ENCODE measurements at places on chromosomes 1 and 21.

DNA sequence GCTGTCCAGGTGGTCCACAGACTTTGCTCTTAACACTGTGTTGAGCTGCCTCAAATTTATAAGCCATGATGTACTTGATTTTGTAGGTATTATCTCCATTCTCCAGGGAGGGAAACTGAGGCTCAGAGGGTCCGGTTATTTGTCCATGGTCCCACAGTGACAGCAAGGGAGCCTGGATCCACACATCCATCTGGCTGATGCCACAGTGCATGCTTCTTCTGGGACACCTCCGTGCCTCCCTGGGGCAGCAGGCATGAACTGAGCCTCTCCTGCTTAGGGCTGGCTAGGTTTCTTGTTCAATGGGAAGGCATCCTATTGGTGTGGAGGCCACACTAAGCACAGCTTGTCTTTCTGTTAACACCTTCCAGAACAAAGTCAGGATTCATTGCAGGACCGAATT is 317.3 kb downstream of the AJAP1 start:
- DNase-seq, result no peak

- DNase-seq, result no peak
Observed at GRCh38 chr1:39922251-39922688, 20.6 kb upstream of the MYCL start.

- DNase-seq, result no peak
Observed at GRCh38 chr1:225565847-225566246, 87.1 kb downstream of the ENAH start.

GRCh38 chr1:205967554-205968335 is 24.5 kb upstream of the SLC26A9 start:
- no peak for DNase-seq

GRCh38 chr1:7628273-7628672 is 142.8 kb upstream of the VAMP3 start:
- DNase-seq, result no peak

DNA sequence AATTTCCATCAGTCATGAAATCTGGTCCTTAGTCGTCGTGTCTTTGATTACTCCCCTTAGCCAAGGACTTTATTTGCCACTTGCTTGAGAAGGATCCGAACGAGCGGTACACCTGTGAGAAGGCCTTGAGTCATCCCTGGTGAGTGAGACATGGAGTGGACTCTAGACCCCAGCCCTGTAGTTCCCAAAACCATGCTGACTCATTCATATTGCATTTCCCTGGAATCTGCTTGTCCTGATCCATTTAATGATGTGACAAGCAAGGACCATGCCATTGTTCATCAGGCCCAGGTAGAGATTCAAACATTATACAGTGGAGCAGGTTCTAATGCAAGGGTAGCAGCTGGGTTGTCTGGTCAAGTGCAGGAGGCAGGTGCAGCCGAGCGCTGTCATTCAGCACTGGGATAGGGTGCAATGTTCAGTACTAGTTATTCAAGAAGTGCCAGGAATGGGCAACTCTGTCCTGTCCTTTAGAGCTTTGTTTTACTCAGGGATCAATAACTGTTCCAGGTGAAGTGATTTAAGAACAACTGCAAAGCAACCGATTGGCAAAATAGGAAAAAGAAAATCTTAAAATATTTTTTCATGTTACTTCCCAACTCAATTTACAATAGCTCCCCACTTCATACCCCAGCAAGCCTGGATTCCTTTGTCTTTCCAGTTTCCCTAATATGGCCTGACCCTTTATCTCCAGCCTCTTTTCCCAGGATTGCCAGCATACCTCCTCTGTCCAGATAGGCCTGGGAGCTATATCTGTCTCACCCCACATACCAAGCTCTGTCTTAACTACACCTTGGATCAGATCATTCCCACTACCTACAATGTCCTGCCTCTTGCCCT is 26.5 kb downstream of the CAMK1G start:
- DNase-seq, result no peak

DNA sequence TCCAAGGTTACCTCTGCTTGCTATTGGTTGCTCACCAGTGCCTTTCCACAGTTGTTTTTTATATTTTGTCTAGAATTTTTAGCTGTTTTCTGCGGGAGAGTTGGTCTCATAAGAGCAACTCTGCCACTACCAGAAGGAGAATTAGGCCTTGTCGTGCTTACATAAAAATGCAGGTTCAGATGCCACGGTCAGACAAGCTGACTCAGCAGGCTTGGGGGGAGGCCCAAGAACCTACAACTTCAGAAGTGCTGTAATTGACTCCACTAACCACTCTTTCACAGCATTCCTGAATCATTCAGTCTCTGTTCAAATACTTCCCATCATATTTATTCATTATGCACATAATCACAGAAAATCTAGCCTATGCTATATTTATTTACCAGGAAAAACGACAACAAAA is 23.1 kb upstream of the YRDC start:
- DNase-seq, result no peak

- DNase-seq, result no peak
Observed at GRCh38 chr21:35120631-35121180, 71.6 kb upstream of the RUNX1 start.

DNA sequence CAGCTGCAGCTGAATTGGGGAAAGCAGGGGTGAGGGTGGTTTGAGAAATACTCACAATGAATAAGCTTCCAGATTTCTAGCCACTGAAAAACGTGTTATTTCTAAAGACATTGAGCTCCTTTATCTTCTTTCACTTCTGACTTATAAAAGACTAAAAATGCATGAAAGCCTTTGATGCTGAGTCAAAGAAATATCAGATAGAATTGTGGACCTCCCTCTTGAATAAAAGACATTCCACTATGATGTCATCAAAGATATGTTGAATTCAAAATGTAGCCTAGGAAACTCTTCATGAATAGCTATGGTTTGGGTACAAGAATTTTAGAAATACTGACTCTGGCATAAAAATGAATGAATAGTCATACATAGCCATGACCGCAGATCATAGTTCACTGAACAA is 44.7 kb upstream of the COL24A1 start:
- DNase-seq, result no peak

GRCh38 chr1:154860156-154860870 is 9.8 kb downstream of the KCNN3 start:
- DNase-seq, result no peak

DNA sequence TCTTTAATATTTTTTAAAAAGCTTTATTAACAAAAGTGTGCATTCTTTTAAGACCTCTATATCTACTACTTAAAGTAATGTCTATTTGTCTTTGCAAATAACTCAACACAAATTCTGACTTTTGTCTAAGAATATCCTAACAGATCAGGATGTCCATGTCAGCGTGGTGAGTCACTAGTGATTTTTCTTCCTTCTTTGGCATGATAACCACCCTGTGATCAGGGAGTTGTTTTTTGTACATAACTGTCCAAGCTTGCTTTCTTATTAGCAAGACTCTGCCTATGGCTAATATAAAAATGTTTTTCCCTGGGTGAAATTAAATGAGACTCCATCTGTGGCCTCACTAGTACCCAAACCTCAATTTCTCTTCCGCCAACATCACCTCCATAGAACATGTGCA is 688.9 kb upstream of the ADGRL2 start:
- DNase-seq, result peak; percentile 3

DNA sequence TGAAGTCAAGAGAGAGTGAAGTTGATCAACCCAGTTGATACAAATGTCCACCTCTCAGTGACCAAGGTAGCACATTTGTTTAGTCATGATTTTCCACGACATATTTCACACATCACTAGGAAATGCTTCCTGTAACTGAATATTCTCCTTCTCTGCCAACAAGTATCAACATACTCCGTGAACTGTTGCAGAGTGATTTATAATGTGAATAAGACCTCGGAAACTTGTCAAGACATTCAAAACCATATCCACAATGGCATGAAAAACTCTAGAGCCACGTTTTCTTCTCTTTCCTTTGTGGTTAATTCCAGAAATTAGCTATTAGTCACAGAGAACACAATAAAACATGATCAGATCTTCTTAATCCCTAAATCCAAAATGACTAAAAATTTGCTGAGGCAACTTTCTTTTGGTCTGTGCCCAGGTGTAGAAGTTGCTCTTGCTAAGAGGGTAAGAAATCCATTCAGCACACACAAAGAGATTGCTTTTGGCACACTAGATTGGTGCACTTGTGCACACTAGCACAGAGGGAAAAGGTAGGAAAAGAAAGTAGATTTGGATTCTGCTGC is 244.3 kb upstream of the NRIP1 start:
- no peak for DNase-seq

- no peak for DNase-seq
Observed at GRCh38 chr1:7751174-7751573, 19.9 kb upstream of the VAMP3 start.

DNA sequence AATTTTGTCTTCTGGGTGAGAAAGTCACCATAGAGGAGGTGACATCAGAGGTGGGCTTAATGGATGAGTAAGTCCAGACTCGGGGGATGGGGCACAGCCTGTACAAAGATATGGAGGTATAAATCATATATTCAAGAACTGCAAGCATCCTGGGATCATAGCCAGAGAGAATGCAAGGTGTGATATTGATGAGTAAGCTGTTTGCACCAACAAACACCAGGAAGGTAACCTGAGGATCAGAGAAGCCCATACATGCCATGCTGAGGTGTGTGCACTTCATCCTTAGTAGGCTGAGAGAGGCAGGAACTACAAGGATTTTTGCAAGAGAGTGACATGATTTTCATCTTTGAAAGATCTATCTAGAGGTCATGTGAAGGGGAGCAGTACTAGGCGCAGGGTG is 306.4 kb downstream of the HHAT start:
- no peak for DNase-seq

- no peak for DNase-seq
Observed at GRCh38 chr1:58585166-58585565, 8.1 kb upstream of the TACSTD2 start.

DNA sequence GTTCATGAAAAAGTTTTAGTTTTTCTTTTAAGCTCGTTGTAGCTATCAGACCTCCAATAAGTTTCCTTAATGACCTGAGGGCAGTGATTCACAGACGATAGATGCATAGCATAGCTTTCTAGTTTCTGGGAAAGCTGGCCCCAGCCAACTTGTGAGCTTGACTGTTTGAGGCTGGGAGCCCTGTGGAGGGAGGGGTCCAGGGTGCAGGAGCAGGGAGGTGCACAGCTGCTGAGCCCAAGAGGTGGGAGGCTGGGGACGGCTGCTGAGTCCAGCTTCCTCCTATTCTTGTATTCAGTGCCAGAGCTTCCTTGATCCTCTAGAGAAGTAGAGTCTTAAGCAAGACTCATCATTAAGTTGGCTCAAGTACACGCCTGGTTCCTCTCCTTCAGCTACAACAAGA is 11.0 kb upstream of the AVPR1B start:
- peak; percentile 19 for DNase-seq

- no peak for DNase-seq
Observed at GRCh38 chr1:170533298-170533697, 1.3 kb downstream of the GORAB start.

GRCh38 chr1:202967684-202968281 is 726 bp upstream of the CYB5R1 start:
- DNase-seq, result no peak

DNA sequence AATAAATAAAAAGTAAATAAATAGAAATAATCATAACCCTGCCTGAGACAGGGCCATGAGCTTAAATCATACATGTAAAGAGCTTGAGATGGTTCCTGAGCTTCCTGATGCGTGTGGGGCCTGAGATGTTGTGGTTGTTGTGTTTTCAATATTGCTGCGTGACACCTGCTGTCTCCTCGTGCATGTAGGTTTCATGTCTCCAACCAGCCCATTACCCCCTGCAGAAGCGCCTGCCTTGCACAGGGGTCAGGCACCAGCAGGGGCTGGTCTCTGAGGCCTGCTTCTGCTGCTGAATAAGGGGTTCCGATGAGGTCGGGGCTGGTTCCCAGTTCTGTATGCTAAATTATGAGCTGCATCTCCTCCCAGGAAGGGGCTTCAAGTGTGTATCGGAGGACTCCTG is 15.9 kb downstream of the UMODL1 start:
- no peak for DNase-seq

DNA sequence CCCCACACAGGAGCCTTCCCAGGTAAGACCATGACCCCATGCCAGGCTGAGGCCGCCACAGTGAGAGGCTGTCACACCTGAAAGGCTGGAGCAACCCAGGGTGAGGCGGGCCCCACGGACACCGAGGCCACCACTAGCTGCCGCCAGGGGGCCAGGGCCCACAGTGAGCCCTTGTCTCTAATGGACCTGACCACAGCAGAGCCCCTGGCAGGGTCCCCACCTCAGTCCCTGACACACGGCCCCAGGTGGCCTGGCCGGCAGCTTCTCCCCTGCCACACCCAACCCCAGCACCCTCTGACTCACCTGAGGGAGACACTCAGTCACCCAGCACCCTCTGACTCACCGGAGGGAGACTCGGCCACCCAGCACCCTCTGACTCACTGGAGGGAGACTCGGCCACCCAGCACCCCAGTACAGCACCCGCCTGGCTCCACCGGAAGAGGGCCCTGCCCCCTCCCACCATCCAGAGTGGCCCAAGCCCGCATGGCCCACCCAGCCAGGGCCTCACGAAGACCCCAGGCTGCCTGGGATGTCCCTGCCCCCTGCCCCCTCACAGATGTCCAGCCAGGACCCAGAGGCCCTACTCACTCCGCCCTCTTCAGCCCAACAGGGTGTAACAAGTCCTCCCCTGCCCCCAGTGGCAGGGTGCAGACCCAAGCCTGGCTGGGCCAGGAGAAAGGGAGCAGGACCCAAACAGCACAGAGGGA is 4.4 kb downstream of the DVL1 start:
- peak; percentile 60 for DNase-seq

GRCh38 chr1:176494436-176494835 is 31.5 kb downstream of the PAPPA2 start:
- DNase-seq, result no peak

DNA sequence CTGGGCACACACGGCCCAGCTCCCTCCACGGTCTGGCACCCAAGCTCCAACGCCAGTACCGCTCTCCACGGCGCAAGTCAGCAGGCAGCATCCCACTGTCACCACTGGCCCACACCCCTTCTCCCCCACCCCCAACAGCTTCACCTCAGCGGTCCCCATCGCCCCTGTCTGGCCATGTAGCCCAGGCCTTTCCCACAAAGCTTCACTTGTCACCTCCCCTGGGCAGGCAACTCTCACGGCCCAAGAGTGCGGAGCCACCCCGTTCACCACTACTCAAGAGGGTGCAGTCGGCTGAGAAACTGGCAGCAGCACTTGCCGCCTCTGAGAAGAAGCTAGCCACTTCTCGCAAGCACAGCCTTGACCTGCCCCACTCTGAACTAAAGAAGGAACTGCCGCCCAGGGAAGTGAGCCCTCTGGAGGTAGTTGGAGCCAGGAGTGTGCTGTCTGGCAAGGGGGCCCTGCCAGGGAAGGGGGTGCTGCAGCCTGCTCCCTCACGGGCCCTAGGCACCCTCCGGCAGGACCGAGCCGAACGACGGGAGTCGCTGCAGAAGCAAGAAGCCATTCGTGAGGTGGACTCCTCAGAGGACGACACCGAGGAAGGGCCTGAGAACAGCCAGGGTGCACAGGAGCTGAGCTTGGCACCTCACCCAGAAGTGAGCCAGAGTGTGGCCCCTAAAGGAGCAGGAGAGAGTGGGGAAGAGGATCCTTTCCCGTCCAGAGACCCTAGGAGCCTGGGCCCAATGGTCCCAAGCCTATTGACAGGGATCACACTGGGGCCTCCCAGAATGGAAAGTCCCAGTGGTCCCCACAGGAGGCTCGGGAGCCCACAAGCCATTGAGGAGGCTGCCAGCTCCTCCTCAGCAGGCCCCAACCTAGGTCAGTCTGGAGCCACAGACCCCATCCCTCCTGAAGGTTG is 97.6 kb downstream of the PIK3R3 start:
- DNase-seq, result no peak
